ENCODE measurements at places on chromosomes 5 and 9.

DNA sequence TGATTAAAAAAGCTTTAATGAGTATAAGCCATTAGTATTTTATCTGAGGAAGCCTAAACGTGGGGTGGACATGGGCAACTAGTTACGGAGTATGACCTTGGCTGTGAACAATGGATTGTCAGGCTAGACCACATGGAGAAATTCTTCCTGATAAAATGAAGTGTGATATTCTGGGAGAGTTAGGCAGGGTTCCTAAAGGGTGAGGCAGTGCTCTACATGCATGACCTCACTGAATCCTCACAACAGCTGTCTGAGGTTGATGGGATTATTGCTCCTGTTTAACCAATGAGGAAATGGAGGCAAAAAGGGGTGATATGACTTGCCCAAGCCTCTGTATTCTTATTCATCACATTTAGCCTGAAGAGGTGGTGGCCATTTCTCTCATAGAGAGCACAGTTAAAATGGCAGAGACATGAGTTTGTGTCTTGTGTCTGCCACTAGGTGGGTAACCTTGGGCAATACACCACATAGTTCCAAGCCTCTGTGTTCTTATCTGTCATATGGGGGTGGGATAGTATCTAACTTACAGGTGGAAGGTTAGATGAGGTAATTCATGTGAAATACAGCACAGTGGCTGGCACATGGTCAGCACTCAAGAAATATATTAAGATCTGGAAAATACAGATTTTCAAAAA, 96.1 kb upstream of the NR3C1 start:
- H3K27me3 ChIP-seq, result no peaks in the 10 kb centered on the region
- no peaks in the 10 kb centered on the region for H3K36me3 ChIP-seq
- no peaks in the 10 kb centered on the region for H3K4me1 ChIP-seq
- H3K4me3 ChIP-seq, result no peak overlapping the region
- no peak overlapping the region for H3K27ac ChIP-seq
- no peak for DNase-seq

DNA sequence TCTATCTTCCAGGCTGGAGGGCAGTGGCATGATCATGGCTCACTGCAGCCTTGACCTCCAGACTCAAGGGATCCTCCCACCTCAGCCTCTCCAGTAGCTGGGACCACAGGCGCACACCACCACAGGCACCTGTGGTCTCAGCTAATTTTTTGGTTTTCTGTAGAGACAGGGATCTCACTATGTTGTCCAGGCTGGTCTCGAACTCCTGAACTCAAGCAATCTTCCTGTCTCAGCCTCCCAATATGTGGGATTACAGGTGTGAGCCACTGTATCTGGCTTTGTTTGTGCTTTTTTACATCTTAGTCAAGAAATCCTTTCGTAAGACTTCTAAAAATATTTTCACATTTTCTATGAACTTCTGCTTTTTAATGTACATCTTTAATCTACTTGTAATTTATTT, 116.9 kb downstream of the DENND1A start:
- no peak overlapping the region for H3K4me3 ChIP-seq
- DNase-seq, result no peak
- no peak overlapping the region for H3K27ac ChIP-seq
- no peaks in the 10 kb centered on the region for H3K36me3 ChIP-seq
- H3K27me3 ChIP-seq, result no peaks in the 10 kb centered on the region
- H3K4me1 ChIP-seq, result no peaks in the 10 kb centered on the region

DNA sequence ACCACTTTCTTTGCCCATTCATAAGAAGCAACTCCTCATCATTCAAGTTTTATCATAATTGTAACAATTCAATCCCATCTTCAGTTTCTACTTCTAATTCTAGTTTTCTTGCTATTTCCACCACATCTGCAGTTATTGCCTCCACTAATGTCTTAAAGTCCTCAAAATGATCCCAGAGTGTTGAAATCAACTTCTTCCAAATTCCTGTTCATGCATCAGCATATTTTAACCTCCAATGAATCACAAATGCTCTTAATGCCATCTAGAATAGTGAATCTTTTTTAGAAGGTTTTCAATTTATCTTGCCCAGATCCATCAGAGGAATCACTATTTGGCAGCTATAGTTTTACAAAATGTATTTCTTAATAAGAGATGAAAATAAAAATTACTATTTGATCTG, 3.2 kb upstream of the SRP19 start:
- no peak overlapping the region for H3K27ac ChIP-seq
- H3K27me3 ChIP-seq, result no peaks in the 10 kb centered on the region
- H3K36me3 ChIP-seq, result no peaks in the 10 kb centered on the region
- no peak for DNase-seq

DNA sequence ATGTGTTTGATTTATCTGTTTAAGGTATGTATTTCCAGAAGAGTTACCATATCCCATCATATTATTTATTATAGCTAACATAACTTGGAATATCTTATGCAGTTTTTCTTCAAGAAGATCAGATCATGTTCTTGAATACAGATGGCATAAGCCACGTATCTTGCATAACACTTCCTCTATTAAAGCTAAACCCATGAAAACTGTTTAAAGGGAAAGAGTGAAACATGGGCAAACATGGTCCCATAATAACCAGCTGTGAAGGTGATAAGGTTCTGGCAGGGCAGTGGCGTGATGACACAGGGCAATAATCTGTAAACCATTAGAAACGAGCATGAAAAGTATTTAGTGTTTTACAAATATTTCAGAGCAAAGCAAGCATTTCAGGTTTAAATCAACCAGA, 34.2 kb downstream of the EFNA5 start:
- DNase-seq, result no peak
- no peak overlapping the region for H3K4me3 ChIP-seq
- no peaks in the 10 kb centered on the region for H3K27me3 ChIP-seq
- H3K4me1 ChIP-seq, result no peaks in the 10 kb centered on the region
- no peaks in the 10 kb centered on the region for H3K36me3 ChIP-seq
- no peak overlapping the region for H3K27ac ChIP-seq

- no peaks in the 10 kb centered on the region for H3K27me3 ChIP-seq
- H3K36me3 ChIP-seq, result no peaks in the 10 kb centered on the region
- H3K27ac ChIP-seq, result peak overlapping the region; percentile 13
- no peak overlapping the region for H3K4me3 ChIP-seq
Observed at GRCh38 chr5:96881511-96882115, 5.3 kb downstream of the ERAP2 start.

- no peaks in the 10 kb centered on the region for H3K27me3 ChIP-seq
- peaks cover 3% of the 10 kb centered on the region for H3K4me1 ChIP-seq
- H3K4me3 ChIP-seq, result no peak overlapping the region
- no peaks in the 10 kb centered on the region for H3K36me3 ChIP-seq
- H3K27ac ChIP-seq, result no peak overlapping the region
Observed at GRCh38 chr5:123921193-123921592, 409.2 kb downstream of the CSNK1G3 start.

DNA sequence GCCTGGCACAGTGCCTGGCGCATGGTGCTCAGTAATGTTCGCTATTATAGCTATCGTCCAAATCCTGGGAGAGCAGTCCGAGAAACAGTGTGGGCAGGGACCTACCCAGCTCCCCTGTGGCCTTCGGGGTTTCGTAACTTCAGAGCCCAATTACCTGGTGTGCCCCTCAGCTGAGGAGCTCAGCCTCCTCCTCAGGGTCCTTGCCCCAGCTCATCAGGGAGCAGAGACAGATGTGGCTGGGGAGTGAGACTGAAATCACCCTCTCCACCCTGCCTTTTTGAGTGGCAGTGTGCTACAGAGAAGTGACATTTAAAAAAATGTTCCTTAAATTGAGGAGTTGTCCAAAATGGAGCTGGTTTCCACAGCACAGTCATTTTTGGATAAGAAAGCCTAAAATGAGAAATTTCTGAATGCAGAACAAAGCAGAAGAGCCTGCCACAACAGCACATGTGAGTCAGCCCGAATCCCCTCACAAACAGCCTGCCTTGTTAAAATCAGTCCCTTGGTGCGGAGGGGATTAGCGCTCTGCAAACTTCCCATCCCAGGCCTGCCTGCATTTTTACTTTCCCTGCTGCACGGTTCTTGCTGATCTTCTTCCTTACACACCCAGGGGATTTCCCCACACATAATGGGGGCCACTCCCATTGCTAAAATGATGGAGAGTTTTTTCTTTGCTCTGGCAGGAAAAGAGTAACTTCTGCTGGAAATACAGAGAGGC, 78.1 kb upstream of the PITX1 start:
- DNase-seq, result no peak
- H3K27me3 ChIP-seq, result no peaks in the 10 kb centered on the region
- no peak overlapping the region for H3K4me3 ChIP-seq
- H3K36me3 ChIP-seq, result no peaks in the 10 kb centered on the region

- no peaks in the 10 kb centered on the region for H3K36me3 ChIP-seq
- peak overlapping the region; percentile 87 for H3K27ac ChIP-seq
- peaks cover 7% of the 10 kb centered on the region for H3K4me1 ChIP-seq
- H3K27me3 ChIP-seq, result no peaks in the 10 kb centered on the region
- H3K4me3 ChIP-seq, result no peak overlapping the region
- DNase-seq, result peak; percentile 78
Observed at GRCh38 chr5:157387683-157388093, 72.3 kb upstream of the NIPAL4 start.

DNA sequence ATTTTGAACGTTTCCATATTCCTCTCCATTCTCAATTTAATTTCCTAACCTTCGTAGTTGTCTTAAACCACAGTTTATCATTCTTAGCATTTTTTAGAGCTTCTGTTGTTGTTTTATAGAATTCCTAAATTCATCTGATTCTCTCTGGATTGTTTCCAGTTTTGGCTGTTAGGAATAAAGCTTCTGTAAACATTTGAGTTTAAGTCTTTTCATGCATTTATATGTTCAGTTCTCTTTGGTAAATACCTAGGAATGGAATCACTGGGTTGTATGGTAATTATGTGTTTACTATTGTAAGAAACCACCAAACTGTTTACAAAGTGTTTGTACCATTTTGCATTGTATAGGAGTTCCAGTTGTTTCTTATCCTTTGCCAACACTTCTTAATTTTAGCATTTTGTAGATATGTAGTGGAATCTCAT, 29.7 kb downstream of the GPR21 start:
- no peaks in the 10 kb centered on the region for H3K27me3 ChIP-seq
- H3K4me3 ChIP-seq, result no peak overlapping the region
- no peaks in the 10 kb centered on the region for H3K36me3 ChIP-seq
- peaks cover 3% of the 10 kb centered on the region for H3K4me1 ChIP-seq
- no peak overlapping the region for H3K27ac ChIP-seq

GRCh38 chr5:19917588-19918122, 70.3 kb downstream of the CDH18 start:
- no peak overlapping the region for H3K27ac ChIP-seq
- no peaks in the 10 kb centered on the region for H3K27me3 ChIP-seq
- no peaks in the 10 kb centered on the region for H3K4me1 ChIP-seq
- no peaks in the 10 kb centered on the region for H3K36me3 ChIP-seq
- no peak for DNase-seq
- no peak overlapping the region for H3K4me3 ChIP-seq

DNA sequence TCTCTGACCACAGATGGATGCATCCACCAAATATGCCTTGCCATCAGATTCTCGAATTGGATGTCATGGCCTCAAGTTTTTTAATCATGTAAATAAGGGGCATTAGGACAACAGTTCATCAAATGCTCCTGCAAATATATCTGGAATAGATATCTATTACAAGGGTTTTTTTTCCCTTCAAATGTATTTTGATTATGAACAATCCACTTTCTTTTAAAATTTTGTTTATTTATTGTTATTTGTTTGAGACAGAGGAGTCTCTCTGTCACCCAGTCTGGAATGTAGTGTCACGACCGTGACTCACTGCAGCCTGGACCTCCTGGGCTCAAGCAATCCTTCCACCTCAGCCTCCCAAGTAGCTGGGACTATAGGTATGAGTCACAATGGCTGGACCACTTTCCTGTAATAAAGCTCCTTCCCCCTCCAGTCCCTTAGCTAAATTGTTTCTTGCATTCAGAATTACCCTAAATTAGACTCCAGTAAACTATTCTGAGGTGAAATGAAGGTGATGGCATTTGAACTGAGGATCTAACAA, 1412.1 kb downstream of the EFNA5 start:
- H3K27ac ChIP-seq, result no peak overlapping the region
- no peaks in the 10 kb centered on the region for H3K36me3 ChIP-seq
- no peaks in the 10 kb centered on the region for H3K27me3 ChIP-seq
- no peak overlapping the region for H3K4me3 ChIP-seq
- DNase-seq, result no peak

GRCh38 chr9:99359336-99359735, 137.3 kb downstream of the SEC61B start:
- no peaks in the 10 kb centered on the region for H3K4me1 ChIP-seq
- no peaks in the 10 kb centered on the region for H3K36me3 ChIP-seq
- H3K4me3 ChIP-seq, result no peak overlapping the region
- no peak overlapping the region for H3K27ac ChIP-seq

All from uterus (tissue), 4 donors.